ENCODE measurements at places on chromosomes 1 and 21.

DNA sequence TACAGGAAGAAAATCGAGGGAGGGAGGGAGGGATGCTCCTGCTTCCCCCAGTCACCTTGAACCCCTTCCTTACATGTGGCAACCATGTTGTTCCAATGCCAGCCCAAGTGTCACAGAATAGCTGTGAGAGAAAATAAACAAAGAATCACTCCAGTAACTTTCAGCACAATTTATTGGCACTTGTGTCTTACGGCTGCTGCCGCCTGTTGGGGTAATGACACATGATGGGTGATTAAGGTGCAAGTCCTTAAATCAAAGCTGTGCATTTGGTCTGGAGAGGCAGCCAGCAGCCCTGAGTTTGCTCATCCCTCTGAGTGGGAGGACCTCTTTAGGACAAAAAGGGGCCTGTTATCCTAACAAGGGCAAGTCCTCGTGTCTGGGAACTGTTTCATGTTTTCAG lies 377.7 kb downstream of the PCP4 start:
- DNase-seq = no peak

GRCh38 chr1:56065729-56066128 lies 513.6 kb downstream of the PLPP3 start:
- no peak for DNase-seq

GRCh38 chr21:31735511-31735992 lies 3.6 kb upstream of the SCAF4 start:
- no peak for DNase-seq

- no peak for DNase-seq
Observed at GRCh38 chr1:241518476-241519307, 863 bp downstream of the FH start.

DNA sequence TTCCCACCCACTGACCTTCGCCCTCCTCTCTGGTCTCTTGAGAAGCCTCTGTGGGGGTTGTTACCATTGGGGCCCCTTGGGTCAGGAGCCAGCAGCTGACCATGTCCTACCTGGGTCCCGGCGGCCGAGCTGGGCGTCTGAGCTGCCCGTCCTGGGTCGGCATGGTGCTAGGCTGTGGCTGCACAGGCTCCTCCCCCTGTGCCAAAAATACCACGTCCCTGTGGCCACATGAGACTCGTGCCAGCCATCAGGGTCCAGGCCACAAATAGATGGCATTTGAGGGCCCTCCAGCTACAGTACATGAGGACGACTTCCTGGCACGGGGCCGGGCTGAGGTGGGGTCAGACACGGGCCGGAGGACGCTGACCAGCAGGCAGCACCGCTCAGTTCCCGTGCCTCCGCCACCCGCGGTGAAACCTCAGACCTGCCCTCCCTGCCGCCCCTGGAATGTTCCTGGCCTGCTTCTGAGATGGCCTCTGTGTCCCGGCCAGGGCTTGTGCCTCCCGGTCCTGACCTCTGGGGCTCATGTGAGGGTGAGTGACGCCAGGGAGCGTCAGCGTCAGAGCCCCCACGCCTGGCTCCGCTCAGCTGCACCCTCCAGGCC lies at the start of gene PERM1:
Gene PERM1, minus strand, starts transcription at position 139 of the 604 bp plus-strand sequence. CDS start 1,064 bp downstream, outside the sequence.
- no peak for DNase-seq

- no peak for DNase-seq
Observed at GRCh38 chr1:80392529-80392928, 1386.0 kb upstream of the ADGRL4 start.
